IMR-90 (cell line): ENCODE measurements at places on chromosomes 2 and 18. TPM values are rescaled to one million over a fixed set of nuclear protein-coding genes. Genes with fewer than 3 reads are reported as not detected.

Gene LOXL3
- total RNA-seq, result 14.2 and 17.9 TPM in 2 replicates

GRCh38 chr2:42172566-42172965 is 3.4 kb downstream of the EML4 start:
- peaks cover 10% of the 10 kb centered on the region for H3K4me1 ChIP-seq
- no peaks in the 10 kb centered on the region for H3K27me3 ChIP-seq
- no peak overlapping the region for H3K4me3 ChIP-seq
- H3K36me3 ChIP-seq, result no peaks in the 10 kb centered on the region; the same call in 1 of the 2 replicates

DNA sequence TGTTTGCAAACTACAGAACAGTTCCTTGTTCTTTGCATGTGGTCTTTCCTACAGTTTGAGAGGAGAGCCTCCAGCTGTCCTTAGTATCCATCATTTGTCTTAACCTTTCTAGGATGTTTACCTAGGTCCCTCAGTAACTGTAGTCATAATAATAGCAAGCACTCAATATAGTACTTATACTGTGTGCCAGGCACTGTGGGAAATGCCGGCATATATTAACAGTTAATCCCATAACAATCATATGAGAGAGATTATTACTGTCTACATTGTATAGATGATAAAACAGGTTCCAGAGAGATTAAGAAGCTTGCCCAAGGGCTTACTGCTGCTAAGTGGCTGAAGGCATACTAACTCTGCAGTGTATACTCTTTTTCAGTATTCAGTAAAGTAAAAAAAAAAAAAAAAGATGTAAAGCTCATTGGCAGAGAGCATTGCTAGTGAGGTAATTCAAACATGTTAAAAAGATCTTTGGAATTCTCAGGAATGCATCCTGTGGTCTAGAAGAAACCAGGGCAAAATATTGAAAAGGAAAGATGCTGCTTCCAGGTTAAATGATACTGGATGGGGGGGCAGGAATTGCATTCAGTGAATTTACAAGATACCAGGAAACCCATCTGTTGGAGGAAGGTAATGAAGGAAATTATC is 72.3 kb downstream of the SPTBN1 start:
- no peak overlapping the region for H3K4me3 ChIP-seq
- no peaks in the 10 kb centered on the region for H3K27me3 ChIP-seq

DNA sequence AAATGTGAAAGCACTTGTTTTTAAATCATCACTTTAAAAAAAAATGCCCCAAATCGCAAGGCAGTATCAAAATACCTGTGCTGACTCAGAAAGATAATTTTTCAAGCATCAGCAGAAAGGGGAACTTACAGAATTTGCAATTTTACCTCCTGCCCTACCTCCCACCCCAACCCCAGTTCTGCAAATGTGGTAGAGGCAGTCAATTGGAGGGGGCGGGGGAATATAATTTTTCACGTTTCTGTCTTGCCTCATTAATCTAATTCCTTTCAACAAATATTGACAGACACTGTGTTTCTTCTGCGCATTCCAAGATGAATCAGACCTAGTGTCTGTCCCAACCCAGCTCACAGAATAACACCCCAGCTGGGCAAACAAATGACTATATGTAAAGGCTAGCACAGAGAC is 76.8 kb downstream of the ALPK2 start:
- peaks cover 5% of the 10 kb centered on the region for H3K36me3 ChIP-seq
- no peak overlapping the region for H3K4me3 ChIP-seq
- no peak overlapping the region for H3K27ac ChIP-seq
- peak; percentile 63 for DNase-seq
- peaks cover 12% of the 10 kb centered on the region for H3K4me1 ChIP-seq
- no peaks in the 10 kb centered on the region for H3K27me3 ChIP-seq

- 0 out of 2 replicates have a peak, but pooled peaks cover 3% of the 10 kb centered on the region for H3K4me1 ChIP-seq
- peak; percentile 71 for DNase-seq
- H3K27ac ChIP-seq, result no peak overlapping the region
- no peaks in the 10 kb centered on the region for H3K27me3 ChIP-seq
- H3K36me3 ChIP-seq, result no peaks in the 10 kb centered on the region
- no peak overlapping the region for H3K4me3 ChIP-seq
Measured at GRCh38 chr2:196821195-196821594, 12.0 kb upstream of the C2orf66 start.

- H3K4me3 ChIP-seq, result no peak overlapping the region
- H3K27me3 ChIP-seq, result no peaks in the 10 kb centered on the region
- peak overlapping the region; percentile 49; the same call in 1 of the 2 replicates for H3K27ac ChIP-seq
- peaks cover 41% of the 10 kb centered on the region for H3K4me1 ChIP-seq
- peak; percentile 45 for DNase-seq
Measured at GRCh38 chr2:202113571-202114142, 40.6 kb downstream of the KIAA2012 start.

DNA sequence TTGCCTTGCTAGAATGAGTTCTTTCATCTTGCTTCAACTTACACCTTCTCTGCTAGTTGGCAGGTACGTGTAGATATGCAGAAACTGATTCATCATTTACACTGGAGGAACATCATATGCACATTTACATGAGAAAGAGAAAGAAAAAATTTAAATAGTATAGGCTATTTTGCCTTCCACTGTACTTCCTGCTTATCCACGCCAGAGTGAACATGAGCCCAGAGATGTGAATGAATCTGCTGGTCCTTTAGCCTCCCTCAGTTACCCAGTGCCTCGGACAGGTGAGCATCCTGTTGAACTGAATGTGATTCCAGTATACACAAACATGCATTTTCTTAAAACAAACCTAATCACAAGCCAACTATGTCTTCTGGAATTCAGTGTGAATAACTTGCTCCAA is 83.6 kb downstream of the SESTD1 start:
- no peak overlapping the region for H3K27ac ChIP-seq
- no peaks in the 10 kb centered on the region for H3K4me1 ChIP-seq
- H3K27me3 ChIP-seq, result no peaks in the 10 kb centered on the region
- DNase-seq, result no peak
- H3K36me3 ChIP-seq, result peaks cover 4% of the 10 kb centered on the region
- no peak overlapping the region for H3K4me3 ChIP-seq
